ENCODE measurements at places on chromosomes 2 and 18.

GRCh38 chr2:132479155-132479554, 62.5 kb downstream of the GPR39 start:
- DNase-seq = no peak

DNA sequence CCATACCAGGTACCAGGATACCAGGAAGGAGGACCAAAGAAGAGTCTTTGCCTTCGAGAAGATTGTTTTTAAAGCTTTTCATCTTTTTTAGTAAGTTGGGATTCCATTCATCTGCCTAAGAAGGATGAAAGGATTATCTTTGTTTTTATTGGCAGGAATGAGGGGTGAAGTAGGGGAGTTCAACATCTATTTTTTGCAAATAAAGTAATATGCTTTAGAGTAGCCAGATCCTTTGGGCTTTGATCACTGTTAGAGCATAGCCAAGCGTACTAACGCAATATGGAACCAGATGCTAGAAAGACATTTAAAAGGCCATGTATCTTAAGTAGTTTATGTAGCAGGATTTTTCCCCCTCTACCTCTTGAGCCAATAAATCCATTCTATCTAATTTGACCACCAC, 133.0 kb downstream of the PRPF40A start:
- no peak for DNase-seq

DNA sequence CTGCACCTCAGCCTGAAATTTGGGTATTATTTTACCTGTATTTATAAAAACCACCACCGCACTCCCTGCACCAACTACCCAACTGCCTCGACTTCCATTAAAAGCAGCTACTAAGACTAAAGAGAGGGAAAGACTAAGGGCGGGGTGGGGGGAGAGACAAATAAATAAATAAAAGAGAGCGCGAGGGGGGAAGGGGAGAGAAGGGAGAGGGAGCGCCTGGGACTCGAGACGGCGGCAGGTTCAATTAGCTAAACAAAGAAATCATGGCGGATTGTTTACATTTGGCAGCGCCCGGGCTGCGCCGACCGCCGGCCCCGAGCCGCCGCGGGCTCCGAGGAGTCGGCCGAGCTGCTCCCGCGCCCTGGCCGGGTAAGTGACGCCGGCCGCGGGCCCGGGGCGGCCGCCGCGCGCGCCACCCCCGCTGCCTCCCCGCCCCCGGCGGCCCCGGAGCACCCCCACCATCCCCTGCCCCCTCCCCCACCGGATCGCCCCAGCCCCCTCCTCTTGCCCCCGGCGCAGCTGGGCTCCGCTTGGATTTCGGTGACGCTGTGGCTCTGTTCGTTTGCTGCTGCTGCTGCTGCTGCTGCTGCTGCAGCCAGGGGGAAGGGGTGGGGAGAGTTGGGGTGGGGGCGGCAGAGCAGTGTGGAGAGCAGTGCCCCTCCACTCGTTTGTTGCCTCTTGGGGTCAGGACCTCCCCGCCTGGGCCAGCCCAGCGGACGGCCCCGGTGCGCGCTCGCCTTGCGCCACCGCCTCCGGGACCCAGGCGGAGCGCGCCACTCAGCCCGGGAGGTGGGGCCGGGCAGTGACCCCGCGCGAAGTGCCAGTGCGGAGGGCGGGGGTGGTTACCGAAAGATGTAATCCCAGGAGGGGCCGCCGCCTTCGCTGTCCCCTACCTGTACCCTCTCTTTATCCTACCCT, 187.2 kb upstream of the FANCL start:
- no peak for DNase-seq

DNA sequence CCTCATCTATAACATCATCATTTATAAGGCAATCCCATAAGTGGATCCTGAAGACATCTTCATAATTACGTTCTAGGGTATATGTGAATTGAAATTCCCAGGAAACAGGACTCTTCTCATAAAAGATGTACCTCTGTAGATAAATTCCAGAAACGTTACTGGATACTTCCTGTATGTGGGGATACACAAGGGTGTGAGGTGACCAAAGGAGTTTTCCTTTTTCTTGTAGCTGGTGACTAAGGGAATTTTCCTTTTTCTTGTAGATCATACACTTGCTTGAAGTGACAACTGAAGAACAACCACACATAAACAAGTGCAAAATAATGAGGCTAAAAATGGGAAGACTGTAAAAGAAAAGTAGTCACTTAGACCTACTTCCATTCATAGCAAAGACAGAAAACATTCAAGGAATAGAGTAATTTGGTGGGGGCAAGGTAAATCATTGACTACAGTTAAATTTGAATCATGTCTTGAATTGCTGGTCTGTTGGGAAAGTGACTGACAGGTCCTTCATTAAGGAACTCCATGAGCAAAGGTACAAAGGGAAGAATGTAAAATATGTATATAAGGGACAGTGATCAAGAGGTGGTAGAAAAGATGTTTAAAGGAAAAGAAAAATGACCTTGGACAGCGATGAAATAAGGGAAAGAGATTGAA, 53.2 kb upstream of the UBE2E3 start:
- no peak for DNase-seq

- DNase-seq = no peak
Observed at GRCh38 chr2:133641942-133642725, 73.9 kb upstream of the NCKAP5 start.

DNA sequence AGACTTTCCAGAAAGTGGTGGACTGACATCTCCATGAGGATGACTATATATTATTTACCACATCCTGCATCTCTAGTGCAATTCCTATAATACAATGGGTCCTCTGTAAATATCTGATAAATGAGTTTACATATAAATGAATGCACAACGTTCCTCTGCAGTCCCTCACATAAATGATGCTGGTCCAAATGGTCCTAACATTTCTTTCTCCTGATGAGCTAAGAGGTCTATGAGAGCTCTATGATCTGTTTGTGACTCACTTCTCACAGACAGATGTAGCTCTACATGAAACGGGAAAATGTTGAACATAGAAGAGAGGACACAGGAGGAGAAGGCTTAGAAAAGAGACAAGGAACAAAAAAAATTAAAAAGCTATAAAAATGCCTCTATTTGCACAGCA, 201.2 kb upstream of the PIK3C3 start:
- no peak for DNase-seq
